ENCODE measurements at places on chromosomes 16 and 17.

- DNase-seq, result no peak
Measured at GRCh38 chr16:23575834-23576233, 18.3 kb downstream of the UBFD1 start.

GRCh38 chr16:88455610-88456355 is 2.7 kb downstream of the ZFPM1 start:
- no peak for DNase-seq

DNA sequence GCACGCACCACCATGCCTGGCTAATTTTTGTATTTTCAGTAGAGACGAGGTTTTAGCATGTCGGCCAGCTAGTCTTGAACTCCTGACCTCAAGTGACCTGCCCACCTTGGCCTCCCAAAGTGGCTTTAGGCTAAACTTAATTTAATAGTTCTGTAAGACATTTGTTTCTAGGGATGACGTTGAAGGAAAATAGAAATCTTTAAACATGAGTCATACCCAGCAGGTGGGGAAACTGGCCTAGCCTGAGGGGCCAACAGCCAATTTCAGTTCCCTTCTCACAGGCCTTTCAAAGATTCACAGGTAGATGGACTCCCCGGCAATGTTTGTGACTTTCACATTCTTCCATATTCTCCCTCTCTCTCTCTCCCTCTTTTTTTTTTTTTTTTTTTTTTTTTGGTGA is 18.1 kb upstream of the ITPRIPL2 start:
- DNase-seq, result no peak

GRCh38 chr17:37490638-37491614 is 1.2 kb downstream of the DUSP14 start:
- no peak for DNase-seq

DNA sequence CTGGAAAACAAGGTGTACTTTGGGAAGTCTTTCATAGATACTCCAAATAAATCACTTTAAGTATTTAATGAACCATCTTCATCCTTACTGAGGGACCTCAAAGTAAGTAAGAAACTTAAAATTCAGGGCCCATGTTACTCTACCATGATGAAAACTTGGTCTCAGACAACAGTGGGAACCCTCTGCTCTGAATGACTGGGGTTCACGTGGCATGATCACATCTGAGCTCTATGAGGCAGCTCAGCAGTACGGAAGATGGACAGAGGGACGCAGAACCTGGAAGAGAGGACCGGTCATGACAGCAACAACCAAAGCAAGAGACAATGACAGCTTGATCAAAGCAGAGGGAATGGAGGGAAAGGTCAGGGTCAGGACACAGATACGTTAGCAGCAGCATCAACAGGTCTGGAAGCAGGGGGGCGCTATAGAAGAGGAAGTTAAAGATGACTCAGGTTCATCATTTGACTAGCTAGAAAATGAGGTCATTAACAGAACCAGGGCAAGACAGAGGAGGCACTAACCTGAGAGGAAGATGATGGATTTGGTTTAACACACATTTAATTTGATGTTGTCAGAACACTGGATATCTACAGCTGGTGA is 9.5 kb downstream of the XPO6 start:
- no peak for DNase-seq

DNA sequence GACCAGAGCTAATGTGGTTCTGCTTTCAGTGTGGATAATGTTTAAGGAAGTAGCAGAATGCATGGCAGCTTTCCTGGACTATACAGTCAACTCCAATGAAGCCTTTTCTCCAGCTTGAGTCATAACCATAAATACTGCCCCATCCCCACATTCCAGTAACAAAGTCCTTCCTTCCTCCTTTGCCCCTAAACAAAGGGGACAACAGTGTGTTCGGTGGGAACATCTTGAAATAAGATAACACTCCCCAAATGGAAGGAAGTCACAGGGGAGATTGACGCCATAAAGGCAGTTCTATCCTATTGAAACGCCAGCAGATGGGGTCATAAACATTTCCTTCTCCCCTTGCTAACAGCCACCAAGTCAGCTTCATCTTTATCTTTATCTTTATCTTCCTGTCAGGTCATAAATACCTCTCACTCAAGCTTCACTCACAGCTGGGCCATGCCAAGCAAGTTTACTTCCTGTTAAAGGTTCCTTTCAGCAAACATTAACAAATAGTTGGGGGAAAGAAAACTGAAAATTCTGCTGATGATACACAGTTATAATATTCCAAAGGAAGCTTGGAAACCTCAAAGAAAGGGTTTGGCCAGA is 136.7 kb downstream of the SNX11 start:
- no peak for DNase-seq

- DNase-seq, result no peak
Measured at GRCh38 chr17:21370430-21370829, 5.7 kb upstream of the KCNJ12 start.

- DNase-seq, result no peak
Measured at GRCh38 chr17:57834146-57834741, 15.6 kb downstream of the MRPS23 start.

- DNase-seq, result no peak
Measured at GRCh38 chr16:64880006-64880405, 241.9 kb downstream of the CDH11 start.

- no peak for DNase-seq
Measured at GRCh38 chr16:66920299-66920590, 1.6 kb upstream of the CDH16 start.

GRCh38 chr17:40112718-40113109 is 9.1 kb upstream of the MSL1 start:
- no peak for DNase-seq

GRCh38 chr16:66490774-66491715 is 58.9 kb downstream of the TK2 start:
- DNase-seq, result no peak

DNA sequence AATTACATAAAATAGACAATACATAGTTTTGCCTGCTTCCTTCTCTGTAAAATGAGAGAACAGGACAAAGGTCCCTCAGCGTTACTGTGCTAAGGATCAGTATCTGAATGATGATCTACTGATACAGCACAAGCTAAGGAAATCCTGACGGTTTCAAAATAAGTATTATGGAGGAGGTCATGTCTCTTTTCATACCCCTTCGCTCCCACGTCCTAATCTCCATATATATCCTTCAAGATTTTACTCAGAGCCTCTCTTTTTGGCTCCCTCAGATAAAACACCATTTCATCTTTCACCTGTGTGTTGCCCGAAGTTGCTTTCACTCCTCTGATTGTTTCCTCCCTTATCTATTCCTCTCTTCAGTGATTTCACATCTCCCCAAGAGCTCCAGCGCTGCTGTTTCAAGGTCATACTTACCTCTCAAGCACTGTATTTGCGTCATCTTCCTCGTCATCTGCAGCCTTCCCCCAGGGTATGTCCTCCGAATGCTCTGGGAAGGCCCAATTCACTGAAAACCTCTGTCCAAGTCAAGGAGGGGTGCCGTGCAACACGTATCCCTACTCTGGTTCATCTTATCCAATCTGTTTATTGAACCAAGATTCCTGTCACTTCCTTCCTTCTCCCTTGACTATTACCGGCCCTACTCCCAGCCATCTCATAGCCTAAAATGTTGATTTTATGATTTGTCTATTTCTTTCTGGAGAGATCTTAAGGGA is 1.2 kb upstream of the BLTP2 start:
- DNase-seq, result no peak

- DNase-seq, result no peak
Measured at GRCh38 chr16:87245511-87245910, 71.7 kb downstream of the C16orf95 start.

DNA sequence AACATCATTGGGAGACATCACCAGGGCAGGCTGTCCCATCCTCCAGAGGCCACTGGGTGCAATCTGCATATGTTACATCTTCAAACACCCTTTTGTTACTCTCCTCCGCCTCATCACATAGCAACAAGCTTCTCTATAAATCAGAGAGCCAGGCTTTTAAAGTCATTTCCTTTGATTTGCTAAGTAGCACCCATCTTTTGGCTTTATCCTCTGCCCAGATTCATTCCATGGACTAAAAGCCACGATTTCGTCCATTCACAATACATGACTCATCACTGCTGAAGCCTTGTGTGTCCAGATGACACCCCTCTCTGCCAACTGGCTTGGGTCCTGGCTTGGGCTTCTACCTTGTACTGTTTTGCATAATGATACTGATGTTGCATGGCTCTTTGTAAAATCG is 2.0 kb upstream of the KRT38 start:
- DNase-seq, result no peak

- DNase-seq, result no peak
Measured at GRCh38 chr17:44556166-44556831, 985 bp upstream of the FZD2 start.

GRCh38 chr17:40159456-40159855 is 17.8 kb upstream of the RAPGEFL1 start:
- DNase-seq, result no peak

GRCh38 chr17:62827746-62828485 is 19.8 kb upstream of the MARCHF10 start:
- no peak for DNase-seq

DNA sequence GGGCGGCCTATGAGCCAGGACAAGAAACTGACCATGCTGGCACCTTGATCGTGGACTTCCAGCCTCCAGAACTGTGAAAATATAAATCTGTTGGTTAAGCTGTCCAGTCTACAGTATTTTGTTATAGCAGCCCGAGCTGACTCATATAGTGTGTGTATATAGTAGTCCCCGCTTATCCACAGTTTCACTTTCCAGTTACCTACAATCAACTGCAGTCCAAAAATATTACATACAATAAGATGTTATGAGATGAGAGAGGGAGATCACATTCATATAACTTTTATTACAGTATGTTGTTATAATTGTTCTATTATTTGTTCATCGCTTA is 4.9 kb downstream of the MT3 start:
- no peak for DNase-seq

GRCh38 chr17:48724251-48725003 is 1.4 kb downstream of the PRAC2 start:
- no peak for DNase-seq

- no peak for DNase-seq
Measured at GRCh38 chr16:22216191-22216831, 10.2 kb downstream of the EEF2K start.

DNA sequence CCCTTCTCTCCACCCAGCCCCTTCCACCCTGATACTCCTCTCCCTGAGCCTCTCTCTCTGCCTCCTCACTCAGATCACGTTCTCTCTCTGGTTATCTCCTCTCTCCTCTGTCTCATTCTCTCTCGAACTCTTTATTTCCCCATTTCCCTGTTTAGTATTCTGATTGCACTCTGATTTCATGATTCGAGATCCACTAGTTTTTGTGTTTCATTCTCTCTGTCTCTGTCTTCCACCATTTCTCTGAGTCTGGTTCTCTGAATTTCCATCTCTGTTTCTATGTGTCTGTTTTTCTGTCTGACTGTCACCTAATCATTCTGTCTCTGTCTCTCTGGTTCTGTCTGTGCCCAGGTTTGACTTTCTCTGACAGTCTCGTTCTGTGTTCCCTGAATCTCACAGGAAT is 2.0 kb downstream of the SEZ6L2 start:
- no peak for DNase-seq

- DNase-seq, result no peak
Measured at GRCh38 chr17:33267851-33268548, 25.1 kb downstream of the ASIC2 start.

GRCh38 chr16:80347900-80348299 is 192.9 kb upstream of the DYNLRB2 start:
- DNase-seq, result no peak

DNA sequence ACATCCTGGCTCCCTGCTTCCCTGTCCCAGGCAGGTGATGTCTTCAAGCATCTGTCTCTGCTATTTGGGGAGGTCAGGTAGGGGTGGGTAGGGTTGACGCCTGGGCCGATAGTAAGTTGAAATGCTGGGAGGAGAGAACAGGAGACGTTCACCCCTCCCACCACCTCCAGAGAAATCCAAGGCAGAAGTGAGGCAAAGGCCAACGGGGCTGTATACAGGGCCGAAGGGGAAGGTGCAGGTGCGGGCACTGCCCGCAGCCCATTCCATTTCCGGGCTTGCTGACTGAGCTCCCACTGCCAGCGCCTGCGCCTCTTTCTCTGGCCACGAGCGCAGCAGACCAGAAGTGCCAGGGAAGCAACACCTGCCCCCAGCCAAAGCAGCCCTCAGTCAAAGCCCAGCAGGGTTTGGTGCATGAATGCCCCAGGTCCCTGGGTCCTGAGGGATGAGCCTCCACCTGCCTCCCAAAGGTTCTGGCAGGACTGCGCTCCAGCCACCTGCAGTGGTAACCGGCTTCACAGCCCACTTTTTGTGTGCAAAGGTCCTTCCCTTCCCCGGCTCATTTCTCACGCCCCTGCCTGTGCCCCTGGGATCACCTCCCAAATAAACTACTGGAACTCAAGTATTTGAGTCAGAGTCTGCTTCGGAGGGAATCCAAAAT is 127.6 kb upstream of the TNRC6C start:
- no peak for DNase-seq

DNA sequence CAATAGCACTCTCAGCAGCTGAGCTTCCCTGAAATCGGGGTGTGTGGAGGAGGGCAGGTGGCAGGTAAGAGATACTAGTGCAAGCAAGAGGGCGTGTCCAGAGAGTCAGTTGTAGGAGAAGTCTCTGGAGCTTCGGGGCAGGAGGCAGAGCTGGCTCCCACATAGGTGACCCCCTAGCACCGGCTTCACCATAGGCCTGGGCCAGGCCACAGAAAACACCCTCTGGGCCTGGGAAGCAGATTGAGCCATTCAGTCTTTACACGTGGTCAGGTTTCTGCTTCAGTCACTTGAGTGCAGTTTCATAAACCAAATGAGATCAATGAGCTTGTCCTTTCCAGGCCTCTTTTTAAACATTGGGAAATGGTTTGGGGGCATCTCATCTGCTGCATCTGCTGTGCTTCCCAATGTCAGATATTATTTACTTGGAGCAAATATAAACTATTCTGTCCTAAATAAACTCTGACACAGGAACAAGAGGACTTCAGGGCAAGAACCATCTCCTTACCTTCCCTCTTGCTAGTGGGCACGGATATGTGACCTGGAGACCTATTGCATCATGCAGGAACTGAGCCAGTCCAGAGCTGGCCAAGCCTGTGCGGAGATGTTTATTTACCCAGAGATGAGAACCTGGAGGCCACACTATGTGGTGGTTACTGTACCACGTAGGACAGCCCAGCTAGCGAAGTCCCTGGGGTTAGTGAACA is 16.1 kb downstream of the CCR7 start:
- no peak for DNase-seq

- DNase-seq, result no peak
Measured at GRCh38 chr16:74868501-74868900, 93.9 kb upstream of the FA2H start.

GRCh38 chr17:44913676-44914075 is 1.6 kb downstream of the GFAP start:
- DNase-seq, result no peak

GRCh38 chr17:20086416-20087076 is 77.4 kb downstream of the SPECC1 start:
- no peak for DNase-seq

DNA sequence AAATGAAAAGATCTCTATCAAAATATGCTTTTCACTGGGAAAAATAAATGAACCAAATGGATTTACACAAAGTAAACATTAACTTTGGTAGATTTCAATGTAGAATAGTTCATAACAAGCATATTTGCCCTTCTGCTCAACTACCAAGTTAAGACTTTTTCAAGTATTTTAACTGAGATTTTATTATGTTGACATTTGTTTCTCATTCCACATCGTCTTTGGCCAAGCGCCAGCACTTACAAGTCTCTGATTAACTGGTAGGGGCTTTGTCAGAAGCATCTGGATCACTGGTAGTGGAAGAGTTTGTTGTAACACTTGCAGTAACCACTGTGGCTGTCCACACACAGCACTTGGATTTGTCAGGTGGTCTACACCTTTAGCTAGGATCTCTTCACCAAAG is 22.9 kb downstream of the SLFN12L start:
- no peak for DNase-seq
